Anterior cingulate cortex (tissue), 58 donors: ENCODE measurements at places on chromosomes 1 and 21.

- DNase-seq = no peak
These were observed 2.9 kb upstream of the OLIG1 start for GRCh38 chr21:33067043-33067442.

GRCh38 chr1:2961081-2961480, 60.2 kb upstream of the ACTRT2 start:
- DNase-seq = no peak

DNA sequence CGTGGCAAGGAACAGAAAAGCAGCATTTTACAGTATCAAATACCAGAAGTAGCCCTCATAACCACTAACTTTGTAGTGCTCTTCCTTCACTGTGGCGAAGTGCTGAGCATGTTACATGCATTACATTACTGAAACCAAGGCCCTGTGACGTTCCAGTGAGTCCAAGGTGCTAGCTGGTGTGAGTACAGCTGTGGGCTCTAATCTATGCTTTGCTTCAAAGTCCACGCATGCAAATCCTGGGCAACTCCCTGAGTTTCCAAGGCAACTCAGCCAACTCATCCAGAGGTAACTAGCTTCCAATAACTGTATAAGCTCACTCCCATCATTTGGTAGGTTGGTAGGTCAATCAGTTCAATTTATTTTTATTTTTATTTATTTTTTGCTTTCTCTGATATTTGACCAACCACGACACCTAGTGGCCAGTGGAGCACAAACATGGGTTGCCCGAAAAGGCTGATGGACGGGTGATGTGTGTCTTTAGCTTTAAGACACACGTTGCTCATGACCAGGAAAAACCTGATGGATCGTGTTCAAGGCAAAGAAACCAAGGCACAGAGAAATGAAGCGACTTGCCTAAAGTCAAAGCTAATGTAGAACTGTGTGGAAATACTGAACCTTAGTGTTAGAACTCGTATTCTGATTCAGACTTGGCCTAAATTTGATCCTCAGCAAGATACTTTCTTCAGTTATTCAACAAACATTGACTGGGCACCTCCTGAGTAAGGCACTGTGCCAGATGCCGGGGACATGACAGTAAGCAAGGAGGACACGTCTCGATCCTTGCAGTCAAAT, 73.0 kb downstream of the GNG12 start:
- peak; percentile 23 for DNase-seq

DNA sequence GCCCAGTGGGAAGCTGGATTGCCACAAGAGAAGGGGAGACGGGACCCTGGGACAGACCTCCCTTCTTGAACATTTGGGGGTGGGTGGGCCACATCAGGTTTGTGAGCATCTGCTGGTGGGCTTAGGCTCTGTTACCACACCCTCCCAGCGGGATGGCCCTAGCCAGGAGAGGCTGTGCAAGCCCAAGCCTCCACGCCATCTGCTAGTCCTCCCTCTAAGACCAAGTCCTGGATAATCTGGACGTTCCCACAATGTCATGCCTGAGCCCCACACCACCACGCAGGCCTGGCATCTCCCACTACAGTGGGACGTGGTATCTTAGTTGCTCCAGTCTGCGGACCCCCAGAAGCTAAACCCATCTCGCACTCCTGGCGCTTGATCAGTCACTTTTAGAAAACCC, 3.7 kb upstream of the IBA57 start:
- no peak for DNase-seq

DNA sequence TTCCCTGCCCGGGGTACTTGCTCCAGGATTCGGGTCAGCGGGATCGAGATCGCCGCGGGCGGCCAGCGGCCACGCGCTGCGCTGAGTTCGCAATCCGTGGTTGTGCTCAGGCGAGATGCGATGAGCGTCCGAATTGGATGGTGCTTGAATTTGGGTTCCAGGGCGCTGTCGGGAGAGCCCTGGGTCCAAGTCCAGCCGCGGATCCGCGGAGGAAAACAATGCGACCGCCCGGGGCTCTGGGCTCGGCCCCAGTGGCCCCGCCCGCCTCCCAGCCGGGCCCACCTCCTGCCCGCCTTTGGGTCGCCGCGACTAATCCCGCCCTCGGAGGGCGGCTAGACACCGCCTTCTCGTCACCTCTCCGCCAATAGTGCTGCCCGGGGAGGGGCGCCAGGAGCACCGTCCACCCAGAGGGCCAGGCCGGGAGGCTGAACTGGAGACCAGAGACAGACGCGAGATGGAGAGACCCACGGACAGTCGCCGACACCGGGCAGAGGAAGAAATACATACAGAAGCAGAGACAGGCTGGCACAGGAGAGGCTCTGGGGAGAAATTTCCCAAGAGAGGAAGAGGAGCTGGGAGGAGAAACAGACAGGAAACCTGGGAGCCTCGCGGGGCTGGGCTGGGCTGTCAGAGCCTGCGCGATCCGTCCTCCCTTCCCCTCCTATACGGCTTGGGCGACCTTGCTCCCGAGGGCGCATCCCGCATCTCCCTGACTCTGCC, at the start of gene SEMA6C:
Gene SEMA6C (minus strand): TSS at position 220 of the 720 bp plus-strand sequence. CDS start 4,010 bp downstream, outside the sequence.
- peak; percentile 89 for DNase-seq

GRCh38 chr1:218642033-218642948, 297.2 kb downstream of the TGFB2 start:
- no peak for DNase-seq

GRCh38 chr1:46205791-46206190, 2.7 kb downstream of the LURAP1 start:
- DNase-seq = no peak
